ENCODE measurements at places on chromosomes 3 and 15. TPM values are rescaled to one million over a fixed set of nuclear protein-coding genes. Genes with fewer than 3 reads are reported as not detected.

GRCh38 chr3:127339016-127339415 is 51.2 kb upstream of the PRR20G start:
- no peak for DNase-seq

VEPH1 gene
- 1.8 TPM for polyA plus RNA-seq

GRCh38 chr3:7707187-7707586 is 794.4 kb upstream of the LMCD1 start:
- no peak for DNase-seq

- no peak for DNase-seq
Observed at GRCh38 chr3:106185949-106186348, 317.1 kb upstream of the CBLB start.

- no peak for DNase-seq
Observed at GRCh38 chr15:50355619-50355905, 564 bp upstream of the GABPB1 start.

- DNase-seq: no peak
Observed at GRCh38 chr3:34008836-34009809, 210.7 kb downstream of the PDCD6IP start.

ITPKA gene
- 28.4 TPM for polyA plus RNA-seq

- no peak for DNase-seq
Observed at GRCh38 chr3:134057654-134058110, 28.0 kb upstream of the SLCO2A1 start.

- no peak for DNase-seq
Observed at GRCh38 chr15:32877252-32878019, 159.6 kb downstream of the GREM1 start.

THSD4 gene
- 2.4 TPM for polyA plus RNA-seq

DNA sequence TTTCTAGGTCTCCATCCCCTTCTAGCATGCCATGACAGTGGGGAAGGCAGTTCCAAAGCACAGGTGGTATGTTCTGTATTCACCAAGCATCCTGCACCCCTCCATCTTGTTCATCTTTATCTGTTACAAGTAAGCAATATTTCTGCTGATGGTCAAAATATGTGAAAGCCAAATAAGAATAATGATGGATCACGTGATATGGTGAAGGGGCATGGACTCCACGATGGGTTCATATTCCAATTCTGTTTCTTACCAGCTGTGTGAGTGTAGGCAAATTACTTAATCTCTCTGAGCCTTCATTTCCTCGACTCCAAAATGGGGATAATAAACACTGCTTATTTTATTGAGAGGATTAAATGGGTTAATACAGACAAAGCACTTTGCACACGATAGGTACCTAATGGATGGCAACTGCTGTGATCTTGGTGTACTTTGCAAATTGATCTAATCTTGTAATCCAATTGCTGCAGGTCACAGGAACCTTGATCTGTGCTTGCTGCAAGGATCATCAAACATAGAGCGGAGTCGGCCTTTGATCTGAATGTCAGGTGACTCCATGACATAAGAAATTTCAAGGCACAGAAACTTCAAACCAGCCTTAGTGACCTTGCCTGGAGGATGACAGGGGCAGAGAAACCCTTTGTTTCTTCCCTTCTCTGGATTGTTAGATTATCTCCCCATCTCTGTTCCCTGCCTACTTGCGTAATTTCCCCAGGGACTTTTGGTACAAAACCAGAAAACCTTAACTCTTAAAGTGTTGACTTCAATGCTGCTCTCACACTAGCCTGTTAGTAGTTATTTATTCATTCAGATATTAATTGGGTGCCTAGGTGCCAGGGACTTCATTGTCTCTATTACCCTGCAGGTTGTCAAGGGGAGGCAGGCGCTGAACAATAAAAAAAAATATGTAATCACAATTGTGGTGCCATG is 25.8 kb downstream of the SIAH2 start:
- DNase-seq: no peak

DNA sequence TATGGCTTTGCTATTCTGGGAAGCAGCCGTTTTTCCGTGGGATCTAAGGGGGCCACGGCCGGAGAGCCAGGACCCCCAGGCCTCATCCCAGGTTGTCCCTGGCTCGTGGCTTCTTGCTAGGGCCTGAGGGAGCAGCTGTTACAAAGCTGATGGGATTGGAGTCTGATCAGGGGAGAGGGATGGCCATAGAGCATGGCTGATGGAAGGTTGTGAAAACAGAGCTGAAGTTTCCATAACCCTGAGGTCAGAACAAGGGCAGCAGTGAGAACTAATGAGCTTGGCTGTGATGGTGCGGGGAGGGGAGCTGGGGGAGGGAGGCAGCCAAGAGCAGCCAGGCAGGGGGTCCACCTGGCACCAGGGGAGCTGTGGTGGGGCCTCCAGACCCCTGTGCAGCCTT is 63.0 kb downstream of the LINGO1 start:
- DNase-seq: no peak

DNA sequence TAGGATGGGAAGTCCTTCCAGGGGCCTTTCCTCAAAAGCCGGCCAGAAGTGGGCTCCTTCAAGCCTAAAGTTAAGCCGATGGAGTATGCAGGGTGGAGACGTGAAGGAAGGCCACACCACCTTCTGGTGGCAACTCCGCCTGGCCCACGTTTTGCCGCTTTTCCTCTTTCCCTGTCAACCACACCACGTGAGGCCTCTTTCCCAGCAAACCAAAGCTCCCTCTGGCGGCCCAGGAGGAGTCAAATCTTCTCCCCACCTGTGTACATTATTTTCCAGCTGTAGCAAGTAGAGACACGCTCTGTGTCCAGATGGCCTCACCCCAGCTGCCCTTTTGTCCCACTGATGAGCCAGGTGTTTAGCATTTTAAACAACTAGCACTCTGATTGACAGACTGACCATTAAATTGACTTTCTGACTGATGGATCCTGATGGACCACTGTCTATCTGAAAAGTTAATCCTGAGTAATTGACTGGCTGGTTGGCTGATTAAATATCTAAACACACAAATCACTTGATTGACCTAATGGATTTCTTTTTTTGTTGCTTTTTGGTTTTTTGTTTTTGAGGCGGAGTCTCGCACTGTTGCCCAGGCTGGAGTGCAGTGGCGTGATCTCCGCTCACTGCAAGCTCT is 59.6 kb upstream of the ZBTB38 start:
- DNase-seq: no peak

DNA sequence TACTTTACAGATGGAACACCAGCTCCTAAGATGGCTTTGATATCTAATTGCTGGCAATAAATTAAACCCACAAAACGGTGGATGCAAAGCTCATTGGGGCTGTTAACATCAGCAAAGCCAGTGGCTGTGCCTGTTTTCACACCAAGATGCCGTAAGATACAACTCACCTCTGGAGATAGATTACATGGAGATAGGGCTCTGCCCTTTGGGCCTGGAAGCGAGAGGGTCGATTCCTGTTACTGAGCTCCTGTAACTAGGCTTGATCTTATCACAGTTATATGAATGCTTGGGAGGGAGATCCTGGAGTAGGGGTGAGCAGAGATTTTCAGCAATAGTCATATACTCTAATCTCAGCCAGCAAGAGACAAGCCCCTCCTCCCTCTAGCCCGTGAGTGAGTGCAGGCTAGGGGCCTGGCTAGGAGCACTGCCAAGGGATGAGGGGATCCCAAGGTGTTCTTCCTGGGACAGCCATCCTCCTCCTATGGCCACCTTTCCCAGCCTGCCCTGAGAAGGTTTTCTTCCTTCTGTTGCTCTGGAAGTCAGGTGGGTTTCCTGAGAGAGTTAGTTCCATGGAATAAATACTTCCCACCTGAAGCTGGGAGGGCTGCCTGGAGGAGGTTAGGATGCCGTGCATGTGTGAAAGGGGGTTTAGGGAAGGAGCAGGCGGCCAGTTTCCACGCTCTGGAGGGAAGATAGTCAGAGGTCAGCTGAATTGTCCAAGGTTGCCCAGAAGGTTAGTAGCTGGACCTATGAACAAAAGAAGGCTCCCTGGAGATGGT is 18.1 kb upstream of the DOCK3 start:
- DNase-seq: peak; percentile 45

IFT80 gene
- 10.4 TPM for polyA plus RNA-seq

GRCh38 chr15:55220606-55221005 is 23.9 kb upstream of the RSL24D1 start:
- DNase-seq: no peak

DNA sequence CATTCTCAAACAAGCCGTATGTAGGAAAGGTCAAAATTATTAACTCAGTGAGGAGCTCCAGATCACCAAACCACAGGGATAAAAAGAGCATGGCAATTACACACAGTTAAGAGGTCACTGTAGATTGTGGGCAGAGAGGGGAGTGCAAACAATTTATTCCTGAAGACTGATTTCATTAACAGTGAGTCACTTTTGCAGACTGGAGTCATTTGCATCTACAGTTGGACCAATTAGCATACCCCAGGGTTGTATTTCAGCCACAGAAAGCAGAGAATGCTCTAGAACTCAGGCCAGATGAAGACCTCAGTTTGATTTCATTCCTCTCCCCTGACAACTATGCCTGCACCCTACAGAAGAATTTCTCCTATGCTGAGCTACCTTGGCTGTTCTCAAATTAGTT is 40.1 kb downstream of the SETMAR start:
- no peak for DNase-seq

UPK1B gene
- not detected for polyA plus RNA-seq

ZKSCAN7 gene
- polyA plus RNA-seq: 0.60 TPM

- DNase-seq: peak; percentile 93
Observed at GRCh38 chr15:40266828-40267304, 16.0 kb downstream of the ANKRD63 start.

THPO gene
- not detected for polyA plus RNA-seq

DNA sequence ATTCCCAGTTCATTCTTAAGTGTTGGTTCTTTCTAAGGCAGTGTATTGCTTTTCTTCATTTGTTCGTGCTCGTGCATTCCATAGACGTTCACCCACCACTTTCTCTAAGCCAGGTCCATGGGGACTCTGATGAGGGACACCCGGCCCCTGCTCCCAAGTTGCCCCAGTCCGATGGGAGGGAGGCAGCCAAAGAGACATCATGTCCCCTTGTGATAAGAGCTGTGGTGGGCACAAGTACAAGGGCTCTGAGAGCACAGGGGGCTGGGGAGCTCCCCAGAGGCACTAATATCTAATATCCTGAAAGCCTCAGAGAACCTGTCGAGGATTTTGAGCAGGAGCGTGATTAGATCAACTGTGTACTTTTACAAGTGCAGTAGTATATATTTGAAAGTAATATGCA is 6.3 kb downstream of the SPSB4 start:
- DNase-seq: no peak

GRCh38 chr15:23565395-23566070 is at the start of gene MKRN3:
Gene MKRN3, plus strand, starts transcription at chr15:23565674. Its CDS starts 109 bp downstream, at chr15:23565783.
- DNase-seq: no peak

LRRC15 gene
- 0.20 TPM for polyA plus RNA-seq

DNA sequence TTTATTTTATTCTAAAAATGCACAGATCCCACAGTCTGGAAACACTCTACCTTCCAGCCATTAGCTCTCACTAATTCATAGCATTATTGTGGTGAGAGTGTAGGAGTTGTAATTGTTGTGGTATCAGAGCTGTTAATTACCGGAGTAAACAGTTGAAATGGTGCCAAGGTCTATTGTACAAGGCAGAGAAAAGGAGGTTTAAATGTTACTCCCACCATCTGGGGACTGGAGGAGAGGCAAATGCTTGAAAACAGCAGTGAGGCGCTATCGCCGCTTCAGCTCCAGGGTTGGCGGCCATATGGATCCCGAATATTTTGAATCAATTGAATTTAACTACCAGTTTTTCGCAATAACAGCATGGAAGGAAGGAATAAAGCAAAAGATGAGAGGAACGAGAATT is 113.1 kb upstream of the C15orf61 start:
- DNase-seq: no peak

GRCh38 chr15:89361451-89362202 is 27.0 kb upstream of the POLG start:
- DNase-seq: peak; percentile 73

DNA sequence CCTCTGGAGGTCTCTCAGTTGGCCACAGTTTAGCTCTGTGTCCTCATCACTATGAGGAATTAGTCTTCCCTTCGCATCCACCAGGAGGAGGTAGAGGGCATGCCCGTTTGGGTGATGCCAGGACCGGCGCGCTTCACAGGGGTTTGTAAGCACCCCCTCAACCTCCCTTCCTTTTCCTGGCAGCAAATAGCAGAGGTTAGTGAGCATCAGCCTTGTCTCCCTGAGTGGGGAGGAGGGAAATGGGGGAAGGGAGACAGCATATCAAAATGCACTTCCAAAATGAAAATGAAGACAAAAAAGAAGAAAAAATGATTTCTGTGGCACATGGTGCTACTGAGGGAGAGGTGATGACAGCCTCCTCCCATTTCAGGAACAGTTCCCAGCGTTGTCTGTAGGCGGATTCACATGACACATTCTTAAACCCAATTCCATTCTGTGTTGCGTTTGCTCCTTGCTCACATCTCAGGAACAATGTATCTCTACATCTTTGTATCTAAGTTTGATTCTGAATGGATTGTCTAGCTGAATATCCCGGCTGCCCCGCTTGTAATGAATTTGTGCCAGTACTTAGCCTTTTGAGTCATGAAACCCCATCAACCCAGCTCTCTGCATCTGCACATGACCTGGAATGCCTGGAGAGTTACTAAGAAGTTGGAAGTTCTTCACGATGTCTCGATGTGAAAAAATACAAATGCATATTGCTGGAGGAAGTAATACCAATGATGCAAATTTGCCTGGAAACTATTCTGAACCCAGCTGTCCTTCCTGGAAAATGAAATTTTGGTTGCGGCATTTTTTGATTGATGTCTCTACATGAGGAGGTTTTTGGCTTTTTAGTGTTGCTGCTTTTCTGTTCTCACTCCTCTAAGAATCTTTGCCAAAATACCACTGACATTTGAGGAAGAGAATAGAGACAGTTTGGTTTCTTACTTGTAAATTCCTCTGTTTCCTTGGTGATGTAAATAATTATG is 45.2 kb downstream of the TYRO3 start:
- DNase-seq: peak; percentile 81

AQP9 gene
- polyA plus RNA-seq: 0.60 TPM

DNA sequence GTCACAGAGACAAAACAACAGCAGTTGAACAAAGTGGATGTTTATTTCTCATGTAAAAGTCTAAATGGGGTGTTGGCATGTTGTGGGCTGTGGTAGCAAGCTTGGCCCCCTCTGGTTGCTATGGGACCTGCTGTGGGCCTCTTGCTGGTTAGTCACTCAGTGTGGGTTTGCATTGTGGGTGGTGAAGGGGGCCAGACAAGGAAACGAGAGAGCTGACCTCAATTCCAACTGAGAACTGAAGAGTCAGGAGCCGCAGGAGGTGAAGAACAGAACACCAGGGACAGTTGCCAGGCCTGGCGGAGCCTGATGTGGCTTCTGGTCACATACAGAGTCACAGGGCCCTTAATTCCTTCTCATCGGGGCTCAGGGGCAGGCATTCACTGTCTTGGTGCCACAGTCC is 1.9 kb upstream of the ADPGK start:
- DNase-seq: no peak

SCN11A gene
- polyA plus RNA-seq: 0.57 TPM

All from sigmoid colon (tissue), 7 donors.